ENCODE measurements at places on chromosomes 5 and 9. TPM values are rescaled to one million over a fixed set of nuclear protein-coding genes. Genes with fewer than 3 reads are reported as not detected.

GRCh38 chr5:104793031-104793754 is 1230.6 kb upstream of the NUDT12 start:
- DNase-seq, result no peak

- no peak for DNase-seq
Measured at GRCh38 chr5:142000704-142001484, 11.9 kb downstream of the GNPDA1 start.

- no peak for DNase-seq
Measured at GRCh38 chr5:115524199-115524847, 20.3 kb downstream of the FEM1C start.

DNA sequence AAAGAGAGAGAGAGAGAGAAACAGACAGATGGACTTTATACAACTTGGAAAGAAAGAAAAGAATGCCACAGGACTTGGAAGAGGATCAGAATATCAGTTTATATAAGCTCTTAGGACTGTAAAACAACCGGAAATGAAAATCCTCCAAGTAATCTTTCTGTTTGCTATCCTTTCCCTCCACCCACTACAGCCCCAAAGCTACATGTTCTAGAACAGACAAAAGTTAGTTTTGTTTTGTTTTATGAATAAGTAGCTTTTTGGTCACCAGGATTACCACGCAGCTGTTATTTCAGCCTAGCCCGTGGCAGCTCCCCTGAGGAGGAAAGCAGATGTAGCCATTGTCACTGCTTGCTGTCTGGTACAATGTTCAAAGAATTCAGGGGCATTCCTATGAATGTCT is 66.6 kb downstream of the SH3TC2 start:
- no peak for DNase-seq

DNA sequence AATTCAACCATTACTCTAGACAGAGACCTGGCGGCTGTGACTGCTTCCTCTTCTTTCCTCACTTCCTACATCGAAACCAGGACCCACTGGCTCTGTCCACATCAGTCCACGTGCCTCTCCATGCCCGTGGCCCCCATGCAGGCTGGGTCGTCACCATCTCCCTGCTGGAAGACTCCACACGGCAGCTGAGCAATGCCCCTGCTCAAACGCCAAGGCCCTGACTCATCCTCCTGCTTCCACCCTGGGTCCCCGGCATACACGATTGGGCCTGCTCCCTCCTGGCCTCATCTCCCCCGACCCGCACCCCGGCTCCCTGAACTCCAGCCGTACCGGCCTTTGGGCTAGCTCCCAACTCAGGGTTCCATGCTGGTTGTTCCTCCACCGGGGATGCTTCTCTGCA is 67.2 kb upstream of the IER5L start:
- DNase-seq, result no peak

GRCh38 chr5:147169399-147169798 is 65.4 kb upstream of the STK32A start:
- no peak for DNase-seq

- no peak for DNase-seq
Measured at GRCh38 chr5:80070338-80071056, 35.3 kb downstream of the THBS4 start.

GRCh38 chr5:56359809-56360685 is 126.9 kb upstream of the ANKRD55 start:
- DNase-seq, result no peak

The CDH9 gene
- not detected for total RNA-seq

The CNTLN gene
- total RNA-seq, result 0.21 TPM

The SRD5A1 gene
- total RNA-seq, result 3.4 TPM

The FOXD4 gene
- total RNA-seq, result not detected

The HSD17B3 gene
- not detected for total RNA-seq

The EDIL3 gene
- not detected for total RNA-seq

The SPINK7 gene
- not detected for total RNA-seq

The SPATA31A6 gene
- not detected for total RNA-seq

The LCNL1 gene
- 0.12 TPM for total RNA-seq

Data from naive thymus-derived CD4-positive, alpha-beta T cell (primary cell).